ENCODE measurements at places on chromosomes 7 and 10.

GRCh38 chr10:119398996-119399395, 143.5 kb downstream of the RGS10 start:
- no peak for DNase-seq

GRCh38 chr10:110209454-110209925, 2.1 kb downstream of the MXI1 start:
- DNase-seq = peak; percentile 75

- no peak for DNase-seq
Observed at GRCh38 chr7:45670717-45671116, 96.5 kb downstream of the ADCY1 start.

DNA sequence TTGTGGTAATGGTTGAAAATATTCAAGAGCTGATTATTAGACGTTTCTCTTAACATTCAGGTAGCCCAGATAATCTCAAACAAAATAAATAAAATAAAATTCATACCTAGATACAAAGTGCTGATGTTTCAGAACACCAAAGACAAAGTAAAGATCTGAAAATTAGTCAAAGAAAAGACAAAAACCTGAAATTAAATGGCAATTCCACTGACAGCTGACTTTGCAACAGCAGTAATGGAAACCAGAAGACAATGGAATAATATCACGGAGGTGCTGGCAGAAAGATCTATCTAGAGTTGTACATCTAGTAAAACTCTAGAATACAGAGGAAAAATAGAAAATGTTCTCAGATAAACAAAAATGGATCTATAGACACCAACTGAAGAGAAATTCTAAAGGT, 58.0 kb upstream of the IKZF1 start:
- no peak for DNase-seq

- no peak for DNase-seq
Observed at GRCh38 chr7:68684246-68684839, 913.9 kb upstream of the AUTS2 start.

- DNase-seq = no peak
Observed at GRCh38 chr10:68666280-68666760, 54.7 kb upstream of the CCAR1 start.

Data from CD4-positive, alpha-beta T cell treated with Interleukin-17A for 1 hour (primary cell).